ENCODE measurements at places on chromosomes 12 and 14. TPM values are rescaled to one million over a fixed set of nuclear protein-coding genes. Genes with fewer than 3 reads are reported as not detected.

BCL11B gene
- 58.0 TPM for total RNA-seq

ACACB gene
- total RNA-seq: 10.2 TPM

ANO4 gene
- not detected for total RNA-seq

ENDOU gene
- total RNA-seq: 0.44 TPM

SERPINA12 gene
- not detected for total RNA-seq

- DNase-seq: no peak
These were observed 7.1 kb downstream of the RNASE7 start for GRCh38 chr14:21049271-21049673.

GRCh38 chr12:56629459-56630179, 507 bp downstream of the BAZ2A start:
- peak; percentile 63 for DNase-seq

DNA sequence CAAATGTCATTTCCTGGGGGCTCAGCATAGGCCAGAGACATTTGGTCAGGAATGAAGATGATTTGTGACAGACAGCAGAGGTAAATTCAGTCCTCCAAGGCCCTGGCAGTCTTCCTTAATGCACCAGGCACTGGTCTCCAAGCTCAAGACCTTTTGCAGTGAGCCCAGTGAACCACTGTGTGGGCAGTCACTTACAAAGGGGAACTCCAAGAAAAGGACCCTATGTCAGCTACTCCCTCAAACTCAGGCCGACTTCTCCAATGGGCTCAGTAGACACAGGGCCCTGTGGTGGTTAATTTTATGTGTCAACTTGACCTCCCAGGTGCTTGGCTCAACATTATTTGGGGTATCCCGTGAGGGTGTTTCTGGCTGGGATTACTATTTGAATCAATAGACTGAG, 29.3 kb upstream of the PLEK2 start:
- no peak for DNase-seq

- DNase-seq: no peak
These were observed 10.8 kb upstream of the CDH24 start for GRCh38 chr14:23067847-23068788.

GRCh38 chr12:49548822-49549648, 10.2 kb downstream of the KCNH3 start:
- DNase-seq: peak; percentile 47

DNA sequence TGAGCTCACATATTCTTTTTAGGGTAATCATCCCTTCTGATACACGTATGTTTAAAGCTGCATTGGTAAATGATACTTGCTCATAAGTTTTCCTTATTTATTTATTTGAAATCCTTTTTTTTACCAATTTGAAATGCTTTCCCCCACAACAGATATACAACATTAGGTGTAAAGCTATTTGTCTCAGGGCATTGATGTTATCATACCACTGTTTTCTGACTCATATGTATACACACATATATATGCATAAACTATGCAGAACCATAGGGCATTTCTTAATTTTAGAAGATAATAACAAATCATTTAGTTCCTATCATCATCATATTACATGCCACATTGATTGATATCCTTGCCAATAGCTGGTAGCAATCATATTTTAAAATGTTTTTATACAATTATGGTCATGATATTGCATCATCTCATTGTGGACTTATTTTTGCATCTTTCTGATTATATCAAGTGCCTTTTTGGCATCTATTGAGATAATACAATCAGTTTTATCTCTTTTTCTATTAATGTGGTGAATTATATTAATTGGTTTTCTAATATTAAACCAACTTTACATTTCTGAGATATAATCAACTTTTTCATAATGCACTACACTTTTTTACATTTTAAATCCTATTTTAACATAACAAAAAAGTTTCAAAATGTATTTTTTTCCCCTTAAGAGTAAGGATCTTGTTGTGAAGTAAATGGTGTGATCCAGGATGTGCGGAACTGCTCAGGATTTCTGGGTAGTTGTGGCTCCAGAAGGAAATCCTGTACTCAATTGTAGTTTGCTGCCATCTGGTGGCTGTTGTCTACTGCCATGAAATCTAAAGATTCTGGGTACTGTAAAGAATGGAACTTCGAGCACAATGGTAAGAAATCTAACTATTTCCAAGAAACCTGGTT, 16.7 kb downstream of the OR9K2 start:
- DNase-seq: peak; percentile 47

SERPINA9 gene
- not detected for total RNA-seq

GRCh38 chr14:61227884-61228591, 53.1 kb downstream of the TMEM30B start:
- no peak for DNase-seq

- DNase-seq: no peak
These were observed 16.0 kb downstream of the NR2C1 start for GRCh38 chr12:95057424-95057823.

DNA sequence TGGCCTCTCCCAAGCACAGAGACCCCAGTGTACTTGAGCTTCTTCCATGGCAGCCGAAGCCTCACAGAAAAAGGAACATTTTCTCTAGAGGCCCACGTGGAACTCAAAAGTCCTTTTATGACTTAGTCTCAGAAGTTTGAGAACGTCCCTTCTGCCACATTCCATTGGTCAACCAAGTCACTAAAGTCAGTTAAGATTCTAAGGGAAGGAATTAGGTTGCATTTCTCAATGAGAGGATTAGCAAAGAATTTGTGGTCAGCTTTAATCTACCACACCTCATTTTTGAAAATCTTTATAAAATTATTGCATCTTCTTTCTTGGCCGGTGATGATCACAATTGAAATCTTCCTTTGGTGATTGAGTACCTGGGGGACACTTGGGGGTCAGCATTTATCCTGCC, 279.9 kb upstream of the TBX3 start:
- no peak for DNase-seq

GRCh38 chr14:56059054-56059453, 59.2 kb upstream of the PELI2 start:
- DNase-seq: no peak

- DNase-seq: no peak
These were observed 19.1 kb upstream of the PGF start for GRCh38 chr14:74974364-74975058.

DNA sequence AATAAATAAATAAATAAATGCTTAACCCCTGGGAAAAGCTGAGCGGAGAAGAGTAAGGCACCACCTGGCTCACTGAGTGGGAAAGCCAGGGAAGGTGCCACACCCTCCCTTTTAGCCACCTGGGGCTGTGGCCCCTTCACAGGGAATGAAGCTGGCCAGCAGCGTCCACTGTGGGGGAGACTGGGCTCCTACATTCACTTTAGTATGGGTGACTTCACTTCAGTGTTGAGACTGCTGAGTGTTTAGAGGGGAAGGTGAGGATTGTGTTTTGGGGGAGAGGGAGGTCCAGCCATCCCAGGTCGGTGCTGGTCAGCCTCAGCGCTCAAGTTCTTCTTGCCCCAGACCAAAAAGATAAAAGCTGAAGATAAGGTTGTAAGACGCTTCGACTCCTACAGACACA, 1.6 kb downstream of the NAB2 start:
- no peak for DNase-seq

TAS2R13 gene
- 0.53 TPM for total RNA-seq

KLRF2 gene
- total RNA-seq: not detected

GCH1 gene
- total RNA-seq: 54.0 TPM

GRCh38 chr12:3313675-3314663, 177.0 kb upstream of the PRMT8 start:
- DNase-seq: peak; percentile 25

SRSF9 gene
- 165 TPM for total RNA-seq

OR11G2 gene
- total RNA-seq: not detected

- DNase-seq: peak; percentile 98
These were observed at the start of gene NFKBIA for GRCh38 chr14:35404449-35405303. Gene NFKBIA, minus strand, starts transcription at chr14:35404749. Its CDS starts 105 bp downstream, at chr14:35404644.

GLT1D1 gene
- total RNA-seq: not detected

- DNase-seq: no peak
These were observed 56.0 kb downstream of the TTC9 start for GRCh38 chr14:70697701-70698100.

DNA sequence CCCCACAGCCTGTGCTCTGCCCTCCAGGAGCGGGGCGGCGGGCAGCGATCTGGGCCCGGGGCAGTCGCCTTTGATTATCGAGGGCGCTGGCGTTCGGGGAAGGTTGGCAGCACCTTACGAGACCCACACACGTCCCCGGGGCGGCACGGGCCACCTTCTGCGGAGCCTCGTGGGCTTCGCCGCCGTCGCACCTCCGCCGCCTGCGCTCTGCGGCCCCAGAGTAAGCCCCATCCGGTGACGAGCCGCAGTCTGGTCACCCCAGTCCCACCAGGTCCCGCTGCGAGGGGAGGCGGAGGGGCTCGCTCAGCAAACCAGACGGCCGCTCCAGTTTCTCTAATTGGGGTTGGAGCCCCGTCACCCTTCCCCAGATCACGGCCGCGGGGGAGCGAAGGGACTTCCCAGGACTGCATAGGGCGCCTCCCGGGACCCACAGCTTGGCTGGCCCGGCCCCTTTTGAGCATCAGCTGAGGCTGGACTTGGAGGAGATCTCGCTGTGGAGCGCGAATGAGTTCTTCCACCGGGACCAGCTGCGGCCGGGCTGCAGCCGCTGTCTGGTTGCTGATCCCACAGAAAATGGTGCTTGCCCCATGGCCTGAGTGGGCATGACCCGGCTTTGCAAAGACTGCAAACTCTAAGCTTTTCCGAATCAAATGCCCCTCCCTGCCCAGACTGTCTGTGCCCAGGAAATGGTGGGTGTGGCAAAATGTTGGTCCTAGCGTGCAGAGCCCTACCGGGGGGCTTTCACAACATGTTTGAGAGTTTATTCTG, 560 bp downstream of the LGALS3 start:
- peak; percentile 63 for DNase-seq

PPP1R36 gene
- 0.16 TPM for total RNA-seq

DNA sequence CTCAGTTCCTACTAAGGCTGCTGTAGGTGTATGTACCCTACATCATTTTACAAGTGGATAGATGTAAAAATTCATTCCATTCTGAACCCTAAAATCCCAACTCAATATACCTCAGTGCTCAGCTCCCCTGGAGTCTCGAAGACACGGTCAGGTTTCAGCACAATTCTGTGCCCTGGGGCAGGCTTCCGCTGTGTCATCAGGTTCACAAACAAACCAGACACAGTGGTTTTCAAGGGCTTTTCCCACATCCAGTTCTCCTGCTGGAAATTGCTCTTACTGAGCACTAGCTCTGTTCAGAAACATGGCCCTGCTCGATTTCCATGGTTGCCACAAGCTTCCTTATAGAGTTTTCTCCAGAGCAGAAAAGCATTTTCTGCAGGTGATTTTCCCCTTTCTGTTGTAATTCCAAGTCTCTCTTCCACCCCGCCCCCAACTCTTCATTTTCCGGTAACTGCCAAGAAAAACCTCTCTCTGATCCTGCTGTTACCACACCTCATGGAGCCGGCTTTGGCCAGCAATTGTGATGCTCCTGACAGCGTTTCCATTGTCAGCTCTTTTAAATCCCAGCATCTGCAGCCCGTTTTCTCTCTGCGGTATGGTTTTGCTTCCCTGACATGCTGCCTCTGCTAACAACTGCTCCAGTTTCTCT, 483.0 kb upstream of the CCDC196 start:
- no peak for DNase-seq

- no peak for DNase-seq
These were observed 139.6 kb downstream of the PIWIL1 start for GRCh38 chr12:130477266-130477665.

DNA sequence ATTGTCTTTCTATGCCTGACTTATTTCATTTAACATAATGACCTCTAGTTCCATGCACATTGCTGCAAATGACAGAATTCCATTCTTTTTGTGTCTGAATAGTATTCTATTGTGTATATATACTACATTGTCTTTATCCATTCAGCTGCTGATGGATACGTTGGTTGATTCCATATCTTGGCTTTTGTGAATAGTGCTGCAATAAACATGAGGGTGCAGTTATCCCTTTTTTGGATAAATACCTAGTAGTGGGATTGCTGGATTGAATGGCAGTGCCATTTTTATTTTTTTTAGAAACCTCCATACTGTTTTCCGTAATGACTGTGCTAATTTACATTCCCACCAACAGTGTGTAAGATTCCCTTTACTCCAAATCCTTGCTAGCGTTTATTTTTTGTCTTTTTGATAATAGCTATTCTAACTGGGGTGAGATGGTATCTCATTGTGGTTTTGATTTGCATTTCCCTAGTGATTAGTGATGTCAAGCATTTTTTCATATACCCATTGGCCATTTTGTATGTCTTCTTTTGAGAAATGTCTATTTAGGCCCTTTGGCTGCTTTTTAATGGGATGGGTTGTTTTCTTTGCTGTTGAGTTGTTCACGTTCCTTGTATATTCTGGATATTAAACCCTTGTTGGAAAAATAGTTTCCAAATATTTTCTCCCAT, 2.3 kb downstream of the OAS2 start:
- DNase-seq: no peak

GRCh38 chr14:33914676-33915516, 36.0 kb downstream of the EGLN3 start:
- no peak for DNase-seq

OVCH1 gene
- total RNA-seq: not detected

DDN gene
- total RNA-seq: 0.25 TPM

WSB2 gene
- 69.7 TPM for total RNA-seq

- no peak for DNase-seq
These were observed 14.6 kb downstream of the GPR84 start for GRCh38 chr12:54349679-54350078.

- DNase-seq: peak; percentile 49
These were observed 487.5 kb downstream of the TMEM121 start for GRCh38 chr14:106013879-106014376.

GRCh38 chr14:60303745-60304144, 54.7 kb downstream of the PPM1A start:
- no peak for DNase-seq

- DNase-seq: no peak
These were observed 122.3 kb downstream of the PTPRR start for GRCh38 chr12:70798016-70798783.

DNA sequence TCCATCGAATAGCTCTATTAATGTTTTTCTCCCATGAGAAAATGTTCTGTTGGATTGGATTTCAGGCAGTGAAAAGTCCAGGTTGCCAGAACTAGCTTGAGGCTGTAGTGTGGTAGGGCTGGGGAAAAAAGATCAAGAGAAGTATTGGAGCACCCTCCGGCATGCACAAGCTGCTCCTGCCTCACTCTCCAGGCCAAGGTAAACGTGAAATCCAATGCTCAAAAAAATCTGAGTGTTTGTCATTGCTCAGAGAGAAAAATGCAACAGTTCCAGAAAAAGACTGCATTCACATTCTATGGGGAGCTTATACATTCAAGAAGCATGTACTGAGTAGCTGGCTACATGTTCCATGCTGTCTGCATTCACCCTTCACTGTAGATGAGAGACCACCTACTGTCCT, 680.9 kb upstream of the TBX3 start:
- no peak for DNase-seq

DNA sequence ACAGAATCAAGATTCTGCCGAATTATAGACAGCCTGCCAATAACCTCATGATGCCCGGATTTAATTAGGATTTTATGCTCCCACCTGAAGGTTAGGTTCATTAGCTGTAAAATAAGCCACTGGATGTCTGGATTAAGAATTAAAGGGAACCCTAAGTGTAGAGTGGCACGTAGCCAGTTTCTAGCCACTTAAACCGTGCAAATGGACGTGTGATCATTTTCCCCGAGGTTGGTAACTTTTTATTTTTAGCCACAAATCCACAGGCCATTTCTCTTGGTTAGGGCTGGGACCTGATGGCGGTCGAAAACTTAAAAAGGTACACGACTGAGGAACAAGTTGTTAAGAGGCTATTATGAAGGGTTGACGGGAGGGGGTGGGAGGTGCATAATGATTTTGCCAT, 127.3 kb upstream of the TMPO start:
- DNase-seq: no peak

All from activated T-cell treated with anti-CD3 and anti-CD28 coated beads, Interleukin-2, amount 50 U/mL, for 72 hours (primary cell).